A549 treated with DMSO at 1 μM for 4 hours (cell line): ENCODE measurements at places on chromosomes 5 and 9. TPM values are rescaled to one million over a fixed set of nuclear protein-coding genes. Genes with fewer than 3 reads are reported as not detected.

Gene ITGA2
- total RNA-seq: 25.2 to 44.0 TPM (median 32.9 TPM) in 5 replicates

Gene PCDHB10
- total RNA-seq: 0.04 to 0.06 TPM (median 0.05 TPM) in 3 of 5 replicates, not detected in the others

Gene DOCK2
- total RNA-seq: 2.5 to 4.4 TPM (median 3.4 TPM) in 5 replicates

Gene FANCG
- 35.8 to 58.3 TPM (median 55.3 TPM) in 5 replicates for total RNA-seq

Gene SPATA31E1
- total RNA-seq: 0.04 TPM in 1 of 5 replicates, not detected in the others

Gene ITK
- 0.09 to 0.11 TPM in 2 of 5 replicates, not detected in the others for total RNA-seq

Gene SPATA31A3
- not detected in 5 replicates for total RNA-seq

Gene TAF1L
- total RNA-seq: 0.02 TPM in 1 of 5 replicates, not detected in the others

Gene TMEFF1
- total RNA-seq: 0.69 to 1.5 TPM (median 1.1 TPM) in 5 replicates

Gene PFN3
- not detected in 5 replicates for total RNA-seq

Gene PCDHB14
- 0.05 to 0.15 TPM (median 0.08 TPM) in 5 replicates for total RNA-seq

Gene C1QTNF3
- total RNA-seq: 0.13 to 0.23 TPM (median 0.20 TPM) in 4 of 5 replicates, not detected in the other

Gene KIF3A
- 8.2 to 12.7 TPM (median 10.9 TPM) in 5 replicates for total RNA-seq

Gene CARTPT
- total RNA-seq: not detected in 5 replicates

Gene STKLD1
- total RNA-seq: 0.55 to 1.5 TPM (median 1.1 TPM) in 5 replicates

Gene SETX
- total RNA-seq: 22.9 to 25.7 TPM (median 23.7 TPM) in 5 replicates

Gene PLAC8L1
- total RNA-seq: 0.42 to 0.57 TPM (median 0.49 TPM) in 3 of 5 replicates, not detected in the others

Gene WHRN
- total RNA-seq: 5.2 to 8.1 TPM (median 6.9 TPM) in 5 replicates

Gene PCDH12
- total RNA-seq: 0.06 to 0.09 TPM (median 0.09 TPM) in 3 of 5 replicates, not detected in the others

Gene ADRB2
- total RNA-seq: 0.61 to 0.95 TPM (median 0.66 TPM) in 5 replicates

Gene ADAMTS16
- total RNA-seq: 1.6 to 3.7 TPM (median 2.0 TPM) in 5 replicates

Gene SCGB3A2
- total RNA-seq: not detected in 5 replicates

Gene TMEM232
- total RNA-seq: 0.24 TPM in 1 of 5 replicates, not detected in the others

Gene DBH
- not detected in 5 replicates for total RNA-seq

Gene PHF24
- total RNA-seq: 0.07 to 0.18 TPM (median 0.17 TPM) in 5 replicates

Gene WWC1
- total RNA-seq: 77.3 to 112 TPM (median 95.8 TPM) in 5 replicates

Gene FBXW5
- 67.1 to 97.1 TPM (median 91.2 TPM) in 5 replicates for total RNA-seq

Gene SYK
- total RNA-seq: 0.01 to 0.09 TPM (median 0.09 TPM) in 3 of 5 replicates, not detected in the others

Gene PCDHGC5
- 0.05 TPM in 1 of 5 replicates, not detected in the others for total RNA-seq

Gene DRD1
- 0.77 to 1.3 TPM (median 0.95 TPM) in 5 replicates for total RNA-seq

Gene FCN1
- not detected in 5 replicates for total RNA-seq

Gene CDO1
- total RNA-seq: not detected in 5 replicates

Gene OTULINL
- total RNA-seq: 4.4 to 6.1 TPM (median 5.6 TPM) in 5 replicates

Gene PARP8
- 0.08 to 0.29 TPM (median 0.17 TPM) in 5 replicates for total RNA-seq

Gene GARIN3
- not detected in 5 replicates for total RNA-seq

Gene MAMDC2
- total RNA-seq: 0.20 to 0.46 TPM (median 0.28 TPM) in 5 replicates

Gene CDK7
- total RNA-seq: 59.0 to 67.7 TPM (median 63.7 TPM) in 5 replicates

Gene PCDHB8
- total RNA-seq: 0.24 to 0.35 TPM (median 0.29 TPM) in 5 replicates

Gene NFIB
- total RNA-seq: 8.3 to 13.7 TPM (median 12.2 TPM) in 5 replicates

Gene SLC6A19
- total RNA-seq: not detected in 5 replicates

Gene PAX5
- total RNA-seq: 0.01 to 0.07 TPM (median 0.01 TPM) in 3 of 5 replicates, not detected in the others

Gene CTNND2
- not detected in 5 replicates for total RNA-seq

Gene PIP5K1B
- 0.10 TPM in 1 of 5 replicates, not detected in the others for total RNA-seq

Gene TMEM267
- 18.3 to 27.1 TPM (median 23.1 TPM) in 5 replicates for total RNA-seq

Gene SV2C
- not detected in 5 replicates for total RNA-seq

Gene POLK
- 9.2 to 15.2 TPM (median 12.5 TPM) in 5 replicates for total RNA-seq

Gene RNF208
- total RNA-seq: 1.2 to 2.7 TPM (median 1.8 TPM) in 5 replicates

Gene GLRA1
- not detected in 5 replicates for total RNA-seq

Gene RGS7BP
- total RNA-seq: not detected in 5 replicates

Gene TLR4
- total RNA-seq: 0.08 to 0.13 TPM (median 0.09 TPM) in 5 replicates

Gene GCNT4
- total RNA-seq: 0.38 to 0.58 TPM (median 0.54 TPM) in 5 replicates
